NCI-H1092 (cell line): ENCODE measurements at places on chromosomes 11 and 22.

DNA sequence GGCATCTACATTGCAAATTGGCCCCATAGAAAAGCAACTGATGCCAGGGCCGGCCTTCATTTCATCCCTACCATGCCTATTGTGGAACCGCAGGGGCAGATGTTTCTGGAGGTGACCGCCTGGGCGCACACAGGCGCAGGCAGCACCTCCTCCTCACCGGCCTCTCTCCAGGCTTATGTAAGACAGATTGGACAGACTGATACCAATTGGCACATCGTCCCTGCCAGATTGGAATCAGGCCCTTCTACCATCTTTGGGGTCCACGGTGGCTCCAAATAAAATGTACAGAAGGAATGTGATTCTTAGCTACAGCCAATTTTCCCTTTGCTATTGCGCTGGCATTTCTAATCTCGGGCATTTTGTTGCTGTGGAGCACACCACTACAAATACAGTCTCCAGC lies 732.6 kb downstream of the NTM start:
- DNase-seq, result no peak

GRCh38 chr22:48746789-48747425 lies 1080.8 kb downstream of the BRD1 start:
- no peak for DNase-seq

DNA sequence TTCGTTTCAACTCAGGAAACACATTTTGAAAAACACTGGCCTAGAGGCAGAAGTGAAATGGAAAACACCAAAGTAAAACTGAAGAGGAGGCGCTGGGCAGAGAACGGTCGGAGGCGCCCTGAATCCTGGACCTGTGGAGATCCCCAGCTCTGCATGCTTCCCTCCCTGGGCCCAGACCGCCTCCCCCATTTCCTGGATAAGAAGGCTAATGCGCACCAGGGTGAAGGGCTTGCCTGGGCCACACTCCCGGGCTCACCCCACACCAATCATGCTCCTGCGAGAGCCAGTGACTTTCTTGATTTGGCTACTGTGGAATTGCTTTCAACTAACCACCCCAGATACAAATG lies 167.1 kb downstream of the CRYBB2 start:
- DNase-seq, result no peak

- DNase-seq, result no peak
Observed at GRCh38 chr22:37234736-37235711, 9.0 kb downstream of the RAC2 start.
